ENCODE measurements at places on chromosomes 2 and 18.

DNA sequence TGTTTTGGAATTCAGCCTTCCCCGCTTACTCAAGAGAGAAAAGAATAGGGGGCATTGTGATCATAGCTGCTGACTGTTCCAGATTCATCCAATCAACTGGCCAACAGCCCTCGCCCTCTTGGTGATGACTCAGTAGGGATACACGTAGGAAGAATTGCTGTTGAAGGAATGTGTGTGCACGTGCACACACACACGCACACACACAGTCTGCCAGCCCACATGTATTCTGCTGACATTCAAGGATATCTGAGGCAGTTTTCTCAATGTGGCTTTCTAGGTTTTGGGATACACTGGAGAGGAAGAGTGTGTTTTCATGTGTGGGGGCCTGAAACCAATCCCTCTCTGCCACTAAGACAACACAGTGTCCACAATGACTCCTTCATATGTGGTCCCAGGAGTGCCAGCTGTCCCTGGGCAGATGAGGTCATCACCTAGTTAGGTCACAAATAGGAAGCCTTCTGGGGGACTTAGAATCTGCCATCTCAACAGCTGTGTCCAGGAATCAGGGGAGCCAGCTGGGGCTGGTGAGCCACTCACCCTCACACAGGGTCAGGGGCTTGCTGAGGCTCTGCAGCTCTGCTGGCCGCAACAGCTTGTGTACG, 352.6 kb downstream of the SS18 start:
- DNase-seq: peak; percentile 94

DNA sequence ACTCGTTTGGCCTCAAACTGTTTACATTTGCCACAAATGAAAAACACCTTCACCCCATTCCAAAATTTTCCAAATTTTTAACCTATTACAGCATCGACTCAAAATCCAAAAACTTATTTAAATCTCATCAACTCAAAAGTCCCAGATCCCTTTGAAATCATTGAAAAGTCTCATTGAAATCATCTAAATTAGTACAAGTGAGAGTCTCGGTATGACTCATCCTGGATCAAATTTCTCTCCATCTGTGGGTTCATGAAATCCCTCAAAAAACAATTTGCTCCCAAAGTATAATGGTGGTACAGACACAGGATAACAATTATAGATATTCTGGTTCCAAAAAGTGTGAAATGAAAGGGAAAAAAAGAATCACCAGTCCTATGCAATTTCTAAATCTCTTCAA, 65.1 kb downstream of the LRP1B start:
- DNase-seq: peak; percentile 57

- no peak for DNase-seq
These were observed 279.1 kb downstream of the ZNF407 start for GRCh38 chr18:74876630-74877243.

- no peak for DNase-seq
These were observed 250.3 kb downstream of the TTC32 start for GRCh38 chr2:19651466-19651865.

- no peak for DNase-seq
These were observed 692.3 kb downstream of the RNF144A start for GRCh38 chr2:7609556-7609955.

GRCh38 chr2:233060980-233061590, 943 bp downstream of the INPP5D start:
- no peak for DNase-seq

GRCh38 chr2:149456285-149456684, 125.9 kb downstream of the LYPD6 start:
- no peak for DNase-seq

GRCh38 chr18:25058521-25058920, 293.4 kb downstream of the ZNF521 start:
- DNase-seq: no peak

- DNase-seq: no peak
These were observed 298.5 kb downstream of the PIEZO2 start for GRCh38 chr18:10850840-10851239.

DNA sequence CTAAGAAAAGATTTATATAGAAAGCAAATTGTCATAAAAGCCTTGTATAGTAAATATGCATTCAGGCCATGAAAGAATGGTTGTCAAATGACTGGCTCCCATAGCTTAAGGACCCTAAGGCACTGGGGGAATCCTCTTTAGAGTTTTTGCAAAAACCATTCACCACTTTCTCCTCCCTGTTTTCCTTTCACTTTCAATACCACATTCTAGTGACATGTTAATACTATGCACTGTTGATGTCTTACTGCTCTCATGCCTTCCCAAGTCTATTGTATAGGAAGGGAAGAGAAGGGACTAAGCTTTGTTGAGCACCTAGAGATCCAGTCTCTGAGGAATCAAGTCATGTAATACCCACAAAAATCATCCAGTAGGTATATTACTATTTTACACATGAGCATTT, 383.0 kb upstream of the LRRTM1 start:
- DNase-seq: no peak

DNA sequence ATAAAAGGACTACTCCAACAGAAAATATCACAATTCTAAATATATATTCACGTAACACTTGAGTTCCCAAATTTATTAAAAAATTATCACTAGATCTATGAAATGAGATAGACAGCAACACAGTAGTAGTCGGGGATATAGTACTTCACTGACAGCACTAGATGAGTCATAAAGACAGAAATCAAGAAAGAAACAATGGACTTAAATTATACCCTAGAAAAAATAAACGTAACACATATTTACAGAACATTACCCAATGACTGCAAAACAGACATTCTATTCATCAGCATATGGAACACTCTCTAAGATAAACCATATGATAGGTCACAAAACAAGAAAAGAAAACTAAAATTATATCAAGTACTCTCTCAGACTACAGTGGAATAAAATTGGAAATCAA, 429.4 kb downstream of the MBD2 start:
- no peak for DNase-seq

DNA sequence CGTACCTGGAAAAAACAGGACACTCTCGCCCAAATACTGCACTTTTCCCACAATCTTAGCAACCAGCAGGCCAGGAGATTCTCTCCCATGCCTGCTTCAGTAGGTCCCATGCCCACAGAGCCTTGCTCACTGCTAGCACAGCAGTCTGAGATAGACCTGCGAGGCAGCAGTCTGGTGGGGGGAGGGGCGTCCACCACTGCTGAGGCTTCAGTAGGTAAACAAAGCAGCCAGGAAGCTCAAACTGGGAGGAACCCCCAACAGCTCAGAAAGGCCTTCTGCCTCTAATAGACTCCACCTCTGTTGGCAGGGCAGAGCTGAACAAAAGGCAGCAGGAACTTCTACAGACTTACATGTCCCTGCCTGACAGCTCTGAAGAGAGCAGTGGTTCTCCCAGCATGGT, 1202.8 kb upstream of the ACVR2A start:
- DNase-seq: no peak

- DNase-seq: no peak
These were observed 5.2 kb upstream of the CTDSP1 start for GRCh38 chr2:218394298-218395089.

Data from NCI-H524 (cell line).